Hepatocyte (in vitro differentiated cells): ENCODE measurements at places on chromosomes 12 and 14. TPM values are rescaled to one million over a fixed set of nuclear protein-coding genes. Genes with fewer than 3 reads are reported as not detected.

DNA sequence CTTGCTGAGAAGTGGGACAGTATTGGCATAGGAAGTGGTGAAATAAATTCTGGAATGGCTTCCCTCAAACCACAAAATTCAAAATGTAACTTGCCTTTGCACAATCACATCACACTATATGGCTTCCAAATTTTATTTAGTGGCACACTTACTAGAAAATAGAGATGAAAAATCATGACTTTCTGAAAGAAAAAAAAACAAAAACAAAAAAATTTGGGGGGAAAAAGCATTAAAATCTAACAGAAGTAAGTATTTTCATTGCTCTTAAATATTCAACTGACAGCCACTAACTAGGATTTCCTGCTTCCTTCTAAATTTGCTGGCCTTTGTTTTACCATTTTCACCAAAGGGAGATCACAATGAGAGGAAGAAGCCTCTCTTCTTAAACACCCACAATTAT lies 23.0 kb downstream of the ATF7 start:
- no peak for DNase-seq

DNA sequence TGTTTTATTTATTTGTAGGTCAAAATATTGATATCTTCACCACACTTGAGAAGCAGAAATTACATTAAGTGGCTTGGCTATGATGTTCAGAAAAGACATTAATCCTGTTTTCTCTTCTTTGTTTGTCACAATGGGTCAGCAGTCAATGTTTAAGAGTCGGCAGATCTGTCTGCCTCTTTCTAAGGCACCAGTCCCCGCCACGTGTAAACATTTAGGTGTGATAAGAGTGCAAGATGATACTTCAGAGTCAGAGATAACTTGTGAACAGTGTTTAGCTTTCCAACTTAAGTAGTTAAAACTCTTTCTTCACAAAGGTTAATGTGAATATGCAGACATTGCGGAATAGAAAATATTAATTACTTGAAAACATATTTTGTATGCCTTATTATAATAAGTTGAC lies 160.9 kb downstream of the OTOGL start:
- DNase-seq = no peak

GRCh38 chr14:24384169-24384568 lies 14.6 kb upstream of the NYNRIN start:
- no peak for DNase-seq

DNA sequence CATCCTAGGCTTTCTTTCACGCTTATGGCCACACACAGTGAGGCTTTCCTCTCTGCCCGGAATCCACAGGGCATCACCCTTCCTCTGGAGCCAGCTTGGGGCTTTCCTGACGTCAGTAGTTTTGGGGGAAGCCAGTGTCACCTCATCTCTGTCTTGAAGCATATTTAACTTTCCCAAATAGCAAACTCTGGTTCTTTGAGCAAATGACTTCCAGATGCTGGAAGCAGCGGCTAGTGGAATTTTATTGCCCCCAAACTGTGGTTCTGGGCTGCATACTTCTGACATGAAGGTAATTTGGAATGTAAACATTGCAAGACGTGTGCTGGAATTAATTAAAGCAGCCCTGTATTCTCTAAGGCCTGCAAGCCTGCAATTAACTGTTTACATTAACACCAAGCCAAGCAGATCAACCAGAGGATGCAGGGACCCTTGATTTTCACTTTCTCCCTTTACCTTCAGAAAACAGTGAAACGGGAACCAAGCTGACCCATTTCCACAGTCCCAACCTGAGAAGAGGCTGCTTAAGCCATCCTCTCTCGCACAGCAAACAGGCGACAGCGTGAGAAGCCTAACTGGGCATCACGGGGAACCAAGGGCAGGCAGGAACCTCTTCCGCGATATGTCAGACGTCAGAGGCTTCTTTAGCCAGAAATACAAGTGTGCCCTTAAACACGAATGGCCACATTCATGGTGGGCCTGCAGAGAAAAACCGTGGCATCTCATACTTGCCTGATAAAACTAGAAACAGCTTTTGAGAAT lies 258.4 kb downstream of the CACNA1C start:
- DNase-seq = no peak

Gene PLEK2
- total RNA-seq = 4.8 and 5.1 TPM in 2 replicates

Gene NR1H4
- 27.8 and 39.0 TPM in 2 replicates for total RNA-seq

Gene TAC3
- total RNA-seq = 13.0 and 18.1 TPM in 2 replicates

Gene CIROP
- total RNA-seq = not detected in 2 replicates
